Activated CD4-positive, alpha-beta T cell treated with anti-CD3 and anti-CD28 coated beads for 48 hours (primary cell): ENCODE measurements at places on chromosomes 5 and 9.
A peak's percentile ranks its signal among the peaks of the same experiment; 100 is the strongest.

DNA sequence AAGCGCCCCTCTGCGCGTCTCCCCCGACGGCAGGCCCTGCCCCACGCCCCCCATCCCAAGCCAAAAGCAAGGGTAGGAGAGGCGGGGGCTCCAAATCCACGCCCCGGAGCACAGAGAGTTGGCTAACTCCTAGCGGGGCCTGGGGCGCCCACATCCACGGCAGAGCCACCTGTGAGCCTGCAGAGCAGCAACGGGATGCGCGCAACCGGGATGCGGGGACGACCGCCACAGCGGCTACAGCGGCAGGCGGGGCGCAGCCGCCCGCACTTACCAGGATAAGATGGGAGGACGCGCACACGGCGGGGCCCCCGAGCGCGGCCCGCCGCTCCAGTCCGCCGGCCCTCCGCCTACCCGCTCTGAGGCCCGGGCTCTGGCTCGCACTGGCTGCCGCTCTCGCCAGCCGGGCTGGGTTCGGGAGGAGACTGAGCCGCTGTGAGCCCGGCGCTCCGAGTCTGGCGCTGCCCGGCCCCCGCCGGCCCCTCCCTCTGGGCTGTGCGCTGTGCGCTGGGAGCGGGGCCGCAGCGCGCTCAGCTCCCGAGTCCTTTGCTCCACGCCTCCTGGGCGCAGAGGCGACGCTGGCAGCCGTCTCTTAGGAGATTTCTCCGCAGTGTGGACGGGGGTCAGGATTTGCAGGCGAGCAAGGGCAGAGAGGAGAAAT is at the start of gene SLC24A2:
Gene SLC24A2 (minus strand): TSS at position 424 of the 658 bp plus-strand sequence.
- DNase-seq, result no peak

GRCh38 chr9:126615791-126616447 is 2.2 kb downstream of the LMX1B start:
- no peak for DNase-seq

DNA sequence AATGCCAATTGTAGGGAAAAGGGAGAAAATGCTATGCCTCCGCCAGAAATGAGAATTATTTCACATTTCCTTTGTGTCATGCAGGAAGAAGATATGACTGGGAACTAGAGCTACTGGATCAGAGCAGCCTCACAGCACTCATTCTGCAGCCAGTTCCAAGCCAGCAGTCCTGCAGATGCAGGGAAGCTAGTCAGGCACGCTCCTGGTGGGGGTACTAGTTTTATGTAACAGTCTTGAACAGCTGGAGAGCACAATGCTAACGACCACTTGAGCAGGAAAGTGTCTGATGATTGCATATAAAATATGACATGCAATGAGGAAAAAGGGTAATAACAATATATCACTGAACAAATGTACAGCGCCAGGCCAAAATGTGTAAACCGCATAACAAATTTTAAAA is 21.7 kb downstream of the CDH10 start:
- DNase-seq, result no peak

GRCh38 chr5:32261198-32261597 is 51.5 kb downstream of the MTMR12 start:
- peak; percentile 37 for DNase-seq

GRCh38 chr9:29659014-29659413 is 2085.7 kb upstream of the C9orf72 start:
- DNase-seq, result no peak

GRCh38 chr9:79741381-79741780 is 169.6 kb downstream of the TLE4 start:
- DNase-seq, result no peak

DNA sequence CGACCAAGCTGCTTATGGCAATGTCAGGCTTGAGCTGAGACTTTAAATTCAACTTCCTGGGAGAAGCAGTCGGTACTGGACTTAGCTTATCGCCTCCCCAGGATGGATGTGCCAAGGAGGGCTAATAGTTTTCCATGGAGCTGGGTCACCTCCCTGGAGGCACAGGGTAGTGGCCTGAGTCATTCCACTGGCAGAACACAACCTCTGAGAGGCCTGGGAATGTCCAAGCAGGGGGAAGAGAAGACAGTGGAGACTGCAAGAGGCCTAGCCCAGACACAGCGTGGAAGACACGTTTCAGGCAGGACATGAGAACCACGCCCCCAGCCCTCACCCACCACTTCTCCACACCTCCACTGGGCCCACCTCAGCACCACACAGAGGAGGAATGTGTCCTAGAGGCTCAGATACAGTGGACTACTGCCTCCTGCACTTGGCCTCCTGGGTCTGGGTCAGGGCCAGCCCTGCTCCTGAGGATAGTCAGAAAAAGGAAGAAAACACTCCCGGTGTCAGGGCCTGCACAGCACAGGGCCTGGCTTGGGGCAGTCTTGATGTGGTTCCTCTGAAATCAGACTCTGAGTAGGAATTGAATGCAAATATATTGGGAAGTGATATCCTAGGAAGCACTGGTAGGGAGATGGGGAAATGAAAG is 171.8 kb downstream of the FSTL4 start:
- DNase-seq, result no peak

GRCh38 chr9:129146441-129146941 is 31.6 kb downstream of the IER5L start:
- DNase-seq, result no peak

- no peak for DNase-seq
Measured at GRCh38 chr5:78734094-78734845, 85.7 kb upstream of the LHFPL2 start.

DNA sequence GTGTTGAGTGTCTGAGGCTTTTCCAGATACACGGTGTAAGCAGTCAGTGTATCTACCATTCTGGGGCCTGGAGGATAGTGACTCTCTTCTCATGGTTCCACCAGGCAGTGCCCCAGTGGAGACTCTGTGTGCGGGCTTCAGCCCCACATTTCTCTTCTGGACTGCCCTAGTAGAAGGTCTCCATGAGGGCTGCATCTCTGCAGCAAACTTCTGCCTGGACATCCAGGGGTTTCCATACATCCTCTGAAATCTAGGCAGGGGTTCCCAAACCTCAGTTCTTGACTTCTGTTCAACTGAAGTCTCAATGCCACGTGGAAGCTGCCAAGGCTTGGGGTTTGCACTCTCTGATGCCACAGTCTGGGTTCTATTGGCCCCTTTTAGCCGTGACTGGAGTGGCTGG is 256.6 kb upstream of the ITGA1 start:
- no peak for DNase-seq

- no peak for DNase-seq
Measured at GRCh38 chr5:42779083-42779482, 22.5 kb downstream of the CCDC152 start.

DNA sequence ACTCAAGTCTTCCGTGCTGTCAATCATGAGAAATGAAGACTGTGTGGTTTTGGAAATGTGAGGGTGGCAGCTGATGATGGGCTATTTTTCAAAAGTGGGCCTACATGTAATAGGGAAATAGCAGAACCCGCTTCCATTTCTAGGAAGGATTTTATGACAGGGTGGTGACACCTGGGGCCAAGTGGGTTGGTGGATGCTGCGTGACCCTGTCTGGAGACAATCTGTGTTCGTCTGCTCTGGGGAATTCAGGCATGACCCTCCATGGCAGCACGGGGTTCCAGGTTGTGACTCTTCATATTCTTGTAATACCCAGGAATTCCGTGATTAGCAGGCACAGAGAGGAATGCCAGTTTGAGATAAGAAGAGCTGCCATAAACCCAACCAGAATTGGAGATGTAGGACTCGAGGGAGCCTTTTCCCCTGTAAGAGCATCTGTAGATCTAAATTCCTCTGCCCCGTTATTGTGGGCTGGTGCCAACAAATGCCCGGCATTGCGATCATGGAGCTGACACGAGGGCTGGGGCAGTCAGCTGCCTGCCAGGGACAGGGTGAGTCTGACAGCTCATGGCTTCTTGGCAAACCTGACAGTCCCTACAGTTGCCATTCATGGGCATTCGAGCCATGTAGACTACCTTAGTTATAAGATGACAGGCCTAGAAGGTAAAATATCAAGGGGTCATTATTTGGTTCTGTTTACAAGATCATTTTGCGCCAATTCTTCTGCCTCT is 279.7 kb downstream of the GADD45G start:
- DNase-seq, result no peak

DNA sequence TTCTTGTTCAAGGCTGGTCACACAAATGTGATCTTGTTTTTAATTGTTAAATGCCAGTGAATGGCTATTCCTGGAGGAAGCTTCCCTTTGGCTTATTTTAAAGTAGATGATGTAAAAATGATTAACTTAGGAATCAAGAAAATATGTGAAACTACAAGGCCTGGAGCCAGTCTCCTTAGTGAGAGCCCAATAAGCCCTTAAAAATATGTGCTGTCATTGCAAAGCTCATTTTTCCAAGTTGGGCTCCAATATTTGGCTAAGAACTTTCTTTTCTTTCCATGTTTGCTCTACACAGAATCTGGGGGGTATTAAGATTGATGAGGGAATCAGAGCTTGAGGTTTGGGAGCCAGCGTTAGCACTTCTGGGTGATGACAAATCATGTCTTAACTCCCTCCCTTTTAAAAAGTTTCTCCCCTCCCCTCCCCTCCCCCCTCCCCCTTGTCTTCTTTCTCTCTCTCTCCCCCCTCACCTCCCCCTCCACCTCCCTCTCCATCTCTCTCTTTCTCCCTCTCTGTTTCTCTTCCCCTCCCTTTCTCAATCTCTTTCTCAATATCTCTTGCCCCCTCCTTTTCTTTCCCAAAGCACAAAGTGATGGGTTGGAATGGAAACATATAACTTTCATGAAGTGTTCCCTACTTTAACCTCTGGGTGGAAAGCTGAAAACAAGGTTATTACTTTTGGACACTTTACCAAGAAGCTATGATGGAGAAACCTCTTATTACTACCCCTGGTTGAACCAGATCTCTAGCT is 86.0 kb downstream of the FBXL7 start:
- DNase-seq, result no peak

DNA sequence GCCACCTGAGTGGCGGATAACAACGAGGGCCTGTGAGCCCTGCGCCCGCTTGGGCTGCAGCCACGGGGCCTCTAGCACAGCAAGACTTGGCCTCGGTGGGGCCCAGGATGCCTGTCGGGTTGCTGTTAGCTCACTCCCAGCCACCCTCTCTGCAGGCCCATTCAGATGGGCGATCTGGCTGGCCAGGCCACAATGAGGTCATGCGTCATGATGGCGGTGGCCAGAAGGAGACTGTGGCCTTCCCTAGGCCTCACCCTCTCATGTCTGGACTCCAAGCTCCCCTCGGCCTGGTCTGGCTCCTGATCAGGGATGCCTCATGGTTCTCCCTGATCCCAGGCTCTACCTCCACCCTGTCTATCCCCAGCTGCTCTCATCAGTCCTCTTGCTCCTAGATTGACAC is 19.0 kb upstream of the TCOF1 start:
- DNase-seq, result no peak

- peak; percentile 75 for DNase-seq
Measured at GRCh38 chr5:170466988-170467707, 36.7 kb upstream of the KCNIP1 start.

- peak; percentile 29 for DNase-seq
Measured at GRCh38 chr5:96595300-96596090, 66.7 kb upstream of the CAST start.

DNA sequence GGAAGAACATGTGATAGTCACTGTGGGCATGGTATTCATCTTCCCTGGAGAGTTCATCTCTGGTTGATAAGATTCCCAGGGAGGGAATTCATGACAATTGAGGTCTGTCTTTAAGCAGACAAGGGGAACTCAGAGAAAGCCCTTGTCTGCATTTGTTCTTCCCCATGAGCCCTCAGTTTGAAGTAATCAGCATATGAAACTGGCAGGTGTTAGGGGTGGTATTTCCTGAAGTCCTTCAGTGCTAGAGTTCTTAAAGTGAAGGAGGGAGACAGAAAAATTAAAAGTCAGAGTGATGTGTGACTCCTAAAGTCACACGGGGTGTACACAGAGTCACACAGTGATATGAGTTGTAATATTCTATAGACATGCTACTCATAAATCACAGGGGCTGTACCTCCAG is 60.6 kb upstream of the SYK start:
- DNase-seq, result no peak

- DNase-seq, result no peak
Measured at GRCh38 chr5:142600611-142601358, 85.1 kb downstream of the FGF1 start.

DNA sequence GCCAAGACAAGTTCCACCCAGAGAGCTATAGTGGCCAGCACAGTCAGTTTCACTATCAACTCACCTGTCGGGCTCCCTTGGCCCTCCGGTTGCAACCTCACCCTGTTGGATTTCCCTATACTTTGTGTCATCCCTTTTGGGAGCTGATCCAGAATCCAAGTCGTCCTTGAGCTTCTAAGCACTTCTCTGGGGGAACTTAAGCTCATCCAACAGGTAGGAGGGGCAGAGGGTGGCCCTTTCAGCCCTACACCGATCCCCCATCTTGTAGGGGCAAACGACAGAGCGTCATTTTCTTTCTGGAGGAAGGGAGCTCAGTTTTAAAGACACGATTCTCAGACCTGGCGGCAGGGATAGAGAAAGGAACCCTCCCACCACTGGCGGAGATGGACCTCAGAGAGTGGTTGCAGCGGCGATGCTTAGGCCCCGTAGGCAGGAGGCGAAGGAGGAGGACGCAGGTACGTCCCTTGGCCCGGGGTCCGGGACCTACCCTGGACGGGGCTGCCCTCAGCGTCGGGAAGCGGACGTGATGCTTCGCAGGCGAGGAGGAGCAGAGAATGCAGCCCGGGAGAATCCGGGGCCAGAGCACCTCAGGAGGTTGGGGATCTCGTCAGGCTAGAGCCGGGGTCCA is 519 bp downstream of the ZER1 start:
- DNase-seq, result no peak

GRCh38 chr9:120556775-120557174 is 23.2 kb downstream of the CDK5RAP2 start:
- DNase-seq, result no peak

GRCh38 chr5:172714491-172715420 is 56.2 kb downstream of the DUSP1 start:
- DNase-seq, result peak; percentile 82

- DNase-seq, result no peak
Measured at GRCh38 chr9:27549196-27549755, 19.7 kb upstream of the MOB3B start.

GRCh38 chr5:67187006-67187715 is 9.4 kb downstream of the CD180 start:
- no peak for DNase-seq

- no peak for DNase-seq
Measured at GRCh38 chr5:35920890-35921289, 17.5 kb downstream of the CAPSL start.
